ENCODE measurements at places on chromosomes 5 and 9.

GRCh38 chr5:150438873-150439546 is 10.5 kb downstream of the RPS14 start:
- DNase-seq = no peak

DNA sequence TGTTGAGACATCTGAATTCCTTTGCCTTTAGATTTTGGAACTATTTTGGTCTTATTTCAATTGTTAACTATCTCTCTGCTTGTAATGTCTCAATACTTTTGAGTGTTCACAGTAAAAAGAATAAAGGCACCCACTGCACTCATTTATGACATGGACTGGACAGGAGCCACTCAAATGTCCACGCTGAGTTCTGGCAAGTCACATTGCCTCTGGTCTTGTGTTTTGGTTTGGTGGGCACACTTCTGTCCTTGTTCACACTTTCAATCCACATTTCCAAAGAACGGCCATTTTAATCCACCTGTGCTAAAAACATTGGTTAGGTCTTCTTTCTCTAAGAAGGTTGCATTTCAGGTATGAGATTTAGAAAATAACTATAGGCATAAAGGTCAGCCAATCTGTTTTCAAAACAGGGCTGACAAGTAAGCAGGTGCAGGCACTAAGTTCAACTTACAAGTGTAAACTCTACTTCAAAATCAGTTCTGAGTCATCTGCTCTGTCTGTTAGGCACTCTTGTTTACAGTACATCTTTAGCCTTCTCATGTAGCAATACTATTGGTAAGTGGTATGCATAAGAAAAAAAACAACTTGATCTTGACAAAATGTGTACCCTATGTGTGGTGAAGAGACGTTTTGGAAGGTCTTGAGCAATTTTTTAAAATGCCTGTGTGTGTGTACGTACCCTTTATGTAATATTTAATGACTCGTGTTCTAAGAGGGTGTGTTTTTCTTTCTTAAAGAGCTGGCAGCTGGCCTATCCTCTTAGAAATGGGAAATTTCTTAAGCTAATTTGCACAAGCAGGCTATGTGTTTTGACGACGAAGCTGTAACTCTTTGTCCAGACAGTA is 31.5 kb upstream of the ZFAND5 start:
- DNase-seq = no peak

- DNase-seq = no peak
These were observed 1556.5 kb upstream of the C9orf72 start for GRCh38 chr9:29129763-29130162.

DNA sequence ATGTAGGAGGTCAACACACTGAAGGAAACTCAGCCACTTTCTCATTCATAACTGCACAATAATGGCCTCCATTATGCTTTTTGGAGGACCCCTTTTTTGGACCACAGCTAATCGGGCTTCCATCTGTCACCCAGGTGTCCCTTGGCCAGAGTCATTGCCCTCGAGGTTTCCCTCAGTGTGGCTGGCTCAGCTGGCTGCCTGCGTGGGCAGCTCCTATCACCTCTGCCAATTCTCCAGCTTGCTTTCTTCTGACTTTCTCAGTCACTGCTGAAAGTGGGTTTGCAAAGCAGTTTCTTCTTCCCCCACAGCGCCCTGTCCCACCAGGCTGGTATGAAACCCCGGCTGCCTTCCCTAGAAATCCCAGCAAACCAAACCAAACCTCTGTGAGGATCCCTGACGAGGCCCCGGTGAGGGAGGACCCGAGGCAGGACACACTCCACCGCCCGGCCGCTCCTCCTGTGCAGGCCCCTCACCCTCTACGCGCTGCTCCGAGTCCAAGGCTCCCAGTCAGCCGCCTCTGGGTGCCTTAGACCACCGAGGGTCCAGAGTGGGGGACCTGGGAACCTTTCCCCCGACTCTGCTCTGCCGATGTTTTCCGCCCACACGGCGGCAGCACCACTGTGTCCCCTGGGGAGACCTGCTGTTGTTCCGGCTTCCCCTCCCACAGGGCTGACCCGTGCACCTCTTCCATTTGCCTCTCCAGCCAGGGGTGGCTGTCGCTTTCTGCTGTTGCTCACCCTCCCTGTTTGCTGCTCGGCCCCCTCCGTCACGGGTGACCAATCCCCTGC is 109.5 kb downstream of the TENT4A start:
- no peak for DNase-seq

DNA sequence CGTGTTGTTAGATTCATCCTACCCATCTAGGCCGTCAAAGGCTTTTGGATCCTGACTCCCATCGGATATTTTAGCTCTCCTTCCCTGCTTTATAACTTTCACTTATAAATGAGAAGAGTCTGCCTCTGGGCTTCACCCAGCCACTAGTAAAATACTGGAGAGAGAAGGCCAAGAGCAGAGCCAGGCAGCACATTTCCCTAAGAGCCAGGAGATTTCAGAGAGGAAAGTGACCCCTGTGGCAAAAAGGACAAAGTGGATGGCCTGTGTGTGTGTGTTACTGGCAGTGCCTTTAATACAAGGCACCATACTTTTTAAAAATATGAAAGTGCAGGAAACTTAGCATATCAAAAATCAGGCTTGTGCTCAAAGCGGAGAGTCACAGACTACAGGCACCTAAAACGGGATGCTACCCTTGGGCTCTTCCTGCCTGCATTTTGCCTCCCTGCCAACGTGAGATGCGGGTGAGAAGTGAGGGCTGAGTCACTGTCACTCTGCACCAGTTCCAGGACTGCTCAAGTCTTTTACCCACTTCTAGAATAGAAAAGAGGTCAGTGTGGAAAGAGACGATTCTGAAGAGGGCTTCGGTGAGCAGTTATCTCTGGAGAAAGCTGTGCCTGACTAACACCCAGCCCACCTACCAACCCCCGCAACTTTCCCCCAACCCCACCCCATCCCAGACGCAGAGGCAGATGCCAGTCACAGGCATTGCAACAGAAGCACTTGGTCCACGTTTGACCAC is 15.9 kb downstream of the NFIL3 start:
- no peak for DNase-seq

- no peak for DNase-seq
These were observed 68.4 kb upstream of the NR3C1 start for GRCh38 chr5:143471666-143472464.

- DNase-seq = no peak
These were observed 20.2 kb upstream of the TJP2 start for GRCh38 chr9:69153707-69154521.

DNA sequence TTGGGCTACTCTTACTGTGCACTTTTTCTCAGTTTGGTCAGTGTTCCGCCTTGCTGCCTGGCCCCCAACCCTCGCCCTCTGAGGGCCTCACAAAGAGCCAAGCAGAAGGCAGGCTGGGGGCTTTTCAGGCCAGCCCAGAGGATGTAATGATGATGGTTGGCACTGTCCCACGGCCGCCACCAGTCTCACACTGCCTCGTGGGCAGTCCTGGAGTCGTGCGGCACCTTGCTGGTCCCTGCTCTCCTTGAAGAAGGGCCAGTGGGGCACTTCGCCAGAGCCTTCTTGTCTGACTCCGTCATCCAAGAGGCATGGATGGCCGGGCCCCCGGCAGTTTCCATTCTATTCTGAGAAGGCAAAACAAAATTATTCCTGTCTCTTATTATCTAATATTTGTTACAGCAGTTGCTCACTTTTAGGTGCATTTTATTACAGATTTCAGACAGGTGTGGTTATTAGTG is 21.0 kb downstream of the TENT4A start:
- DNase-seq = peak; percentile 59

GRCh38 chr5:179314606-179315355 is 30.5 kb downstream of the ADAMTS2 start:
- DNase-seq = peak; percentile 86

DNA sequence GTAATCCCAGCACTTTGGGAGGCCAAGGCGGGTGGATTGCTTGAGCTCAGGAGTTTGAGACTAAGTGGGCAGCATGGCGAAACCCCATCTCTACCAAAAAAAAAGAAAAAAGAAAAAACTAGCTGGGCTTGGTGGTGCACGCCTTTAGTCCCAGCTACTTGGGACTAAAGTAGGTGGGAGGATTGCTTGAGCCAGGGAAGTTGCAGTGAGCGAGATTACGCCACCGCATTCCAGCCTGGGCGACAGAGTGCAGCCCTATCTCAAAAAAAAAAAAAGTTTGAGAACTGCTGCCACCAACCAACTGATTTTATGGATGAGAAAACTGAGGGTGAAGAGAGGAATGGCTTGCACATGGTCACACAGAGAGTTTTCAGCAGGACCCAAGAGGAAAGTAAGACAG is 175.1 kb downstream of the DOCK8 start:
- no peak for DNase-seq
